SK-N-SH (cell line): ENCODE measurements at places on chromosomes 5 and 9. TPM values are rescaled to one million over a fixed set of nuclear protein-coding genes. Genes with fewer than 3 reads are reported as not detected.
A peak's percentile ranks its signal among the peaks of the same experiment; 100 is the strongest.

The KIF24 gene
- 1.2 and 1.4 TPM in 2 replicates for polyA plus RNA-seq

The PHF2 gene
- 7.7 and 11.2 TPM in 2 replicates for polyA plus RNA-seq

The GRPEL2 gene
- polyA plus RNA-seq: 4.6 and 6.0 TPM in 2 replicates

The OBP2B gene
- polyA plus RNA-seq: not detected in 2 replicates

The HNRNPAB gene
- polyA plus RNA-seq: 157 and 164 TPM in 2 replicates

The SPATA31E1 gene
- not detected in 2 replicates for polyA plus RNA-seq

DNA sequence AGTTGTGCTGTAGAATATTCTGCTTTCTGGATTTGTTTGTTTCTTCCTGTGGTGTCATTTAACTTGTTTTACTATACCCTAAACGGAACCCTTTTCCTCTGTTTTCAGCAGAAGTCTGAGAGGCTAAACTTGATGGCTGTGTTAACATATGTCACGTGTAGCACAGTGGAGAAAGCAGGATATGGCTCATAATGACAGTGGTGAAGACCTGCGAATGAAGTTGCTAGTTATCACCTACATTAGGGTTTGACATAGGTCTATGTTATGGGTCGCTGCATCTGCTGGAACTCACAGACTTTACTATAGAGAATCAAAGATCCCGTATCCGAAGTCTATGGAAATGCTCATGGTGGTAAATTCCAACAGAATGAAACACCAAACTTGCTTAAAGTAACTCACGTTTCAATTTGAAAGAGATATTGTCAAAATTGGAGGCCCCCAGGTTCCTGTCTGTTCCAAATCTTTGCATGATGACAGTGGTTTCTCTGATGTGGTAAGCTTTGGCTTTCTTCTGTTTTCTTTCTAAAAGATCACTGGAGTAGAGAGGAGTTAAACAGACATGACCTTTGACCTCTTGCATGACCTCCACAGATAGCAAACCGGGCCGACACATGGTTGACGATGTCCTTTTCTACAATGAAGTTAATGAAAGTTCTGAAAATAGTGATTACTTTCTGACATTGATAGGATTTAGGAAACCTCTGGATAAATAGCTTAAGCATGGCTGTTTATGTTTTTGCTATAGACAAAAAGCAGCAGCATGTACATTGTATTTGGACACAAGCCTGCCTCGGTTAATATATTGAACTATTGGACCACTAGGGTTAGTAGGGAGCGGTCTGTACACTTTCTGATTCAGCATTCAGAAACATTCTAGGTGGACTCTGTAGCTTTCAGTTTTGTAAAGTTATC is 3.1 kb upstream of the CATSPER3 start:
- no peaks in the 10 kb centered on the region; the same call in 1 of the 2 replicates for H3K4me1 ChIP-seq
- no peaks in the 10 kb centered on the region for H3K27me3 ChIP-seq
- no peak for DNase-seq
- peaks cover 9% of the 10 kb centered on the region for H3K36me3 ChIP-seq
- H3K27ac ChIP-seq: no peak overlapping the region

GRCh38 chr5:52846182-52846842 is 58.6 kb downstream of the ITGA1 start:
- no peaks in the 10 kb centered on the region for H3K27me3 ChIP-seq
- H3K4me3 ChIP-seq: no peak overlapping the region
- H3K4me1 ChIP-seq: peaks cover 29% of the 10 kb centered on the region; the same call in 1 of the 2 replicates
- no peaks in the 10 kb centered on the region for H3K36me3 ChIP-seq
- peak overlapping the region; percentile 25; the same call in 1 of the 2 replicates for H3K27ac ChIP-seq

DNA sequence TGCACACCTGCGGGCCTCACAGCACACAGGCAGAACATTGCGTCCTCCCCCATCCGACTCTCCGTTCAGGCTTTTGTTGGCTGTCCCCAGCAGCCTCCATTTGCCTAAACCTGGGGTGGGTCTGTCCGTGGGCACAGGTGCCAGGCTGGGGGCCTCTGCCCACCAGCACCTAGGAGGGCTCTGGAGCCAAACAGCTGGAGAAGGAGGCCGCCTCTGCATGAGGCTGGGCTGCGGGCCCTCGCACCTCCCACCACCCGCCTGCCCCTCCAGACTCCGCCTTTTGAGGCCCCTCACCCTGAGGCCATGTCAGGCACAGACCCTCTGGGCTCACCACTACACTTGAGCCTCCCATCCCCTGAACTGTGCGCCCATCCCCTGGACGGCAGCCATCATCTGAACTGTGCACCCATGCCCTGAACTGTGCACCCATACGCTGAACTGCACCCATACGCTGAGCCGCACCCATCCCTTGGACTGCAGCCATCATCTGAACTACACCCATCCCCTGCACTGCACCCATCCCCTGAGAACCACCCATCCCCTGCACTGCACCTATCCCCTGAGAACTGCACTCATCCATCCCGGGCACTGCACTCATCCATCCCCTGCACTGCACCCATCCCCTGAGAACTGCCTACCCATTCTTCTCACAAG is 98.0 kb upstream of the OTULINL start:
- no peak overlapping the region for H3K27ac ChIP-seq
- no peaks in the 10 kb centered on the region for H3K27me3 ChIP-seq
- peak; percentile 22 for DNase-seq
- H3K4me1 ChIP-seq: no peaks in the 10 kb centered on the region; the same call in 1 of the 2 replicates
- H3K4me3 ChIP-seq: no peak overlapping the region

GRCh38 chr5:80346055-80346454 is 26.3 kb downstream of the SPZ1 start:
- no peak overlapping the region for H3K27ac ChIP-seq
- no peaks in the 10 kb centered on the region for H3K36me3 ChIP-seq
- H3K4me3 ChIP-seq: no peak overlapping the region
- peak; percentile 47 for DNase-seq

DNA sequence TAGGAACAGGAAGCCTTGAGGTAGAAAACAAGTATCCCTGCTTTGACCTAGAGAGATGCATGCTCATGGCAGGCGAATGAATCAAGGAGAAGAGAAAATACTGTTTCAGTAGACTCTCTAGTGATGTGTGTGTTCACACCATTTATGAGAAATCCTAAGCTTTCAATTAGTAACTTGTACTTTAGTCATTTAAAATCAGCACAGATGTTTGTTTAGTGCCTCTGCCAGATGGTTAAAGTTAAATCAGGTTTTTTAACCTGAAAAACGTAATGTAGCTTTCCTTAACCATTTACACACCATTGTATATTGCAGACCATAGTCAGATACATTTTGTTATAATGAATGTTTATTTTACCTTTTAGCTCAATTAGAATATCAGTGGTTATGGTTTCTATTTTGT is 5.0 kb downstream of the TJP2 start:
- H3K36me3 ChIP-seq: no peaks in the 10 kb centered on the region
- no peak overlapping the region for H3K4me3 ChIP-seq
- H3K27me3 ChIP-seq: no peaks in the 10 kb centered on the region
- DNase-seq: no peak
- H3K4me1 ChIP-seq: peaks cover 49% of the 10 kb centered on the region
- H3K27ac ChIP-seq: peak overlapping the region; percentile 52

DNA sequence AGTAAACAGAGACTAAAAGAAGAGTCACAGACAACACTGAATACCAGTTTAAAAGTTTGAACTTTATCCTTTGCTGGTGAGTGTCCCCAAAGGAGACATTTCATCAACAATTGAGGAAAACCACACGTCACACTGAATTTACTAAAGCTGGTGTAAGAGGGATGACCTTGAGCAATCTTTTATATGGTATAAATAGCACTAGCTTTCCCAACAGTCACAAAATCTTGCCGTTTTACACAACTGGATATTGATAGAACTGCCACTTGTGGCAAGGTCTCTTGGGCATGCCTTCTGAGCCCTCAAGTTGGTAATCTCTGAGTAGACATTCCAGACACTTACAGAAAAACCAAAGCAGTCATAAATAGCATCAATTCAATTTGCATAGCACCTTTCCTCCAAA is 311.5 kb upstream of the TARS1 start:
- no peak for DNase-seq
- no peaks in the 10 kb centered on the region for H3K27me3 ChIP-seq

- no peaks in the 10 kb centered on the region for H3K4me1 ChIP-seq
- no peak overlapping the region for H3K27ac ChIP-seq
- H3K27me3 ChIP-seq: no peaks in the 10 kb centered on the region
- no peak overlapping the region for H3K4me3 ChIP-seq
Measured at GRCh38 chr9:118028225-118028624, 324.0 kb downstream of the TLR4 start.

GRCh38 chr5:167440846-167441245 is 850.6 kb upstream of the WWC1 start:
- DNase-seq: no peak
- H3K27me3 ChIP-seq: no peaks in the 10 kb centered on the region
- no peaks in the 10 kb centered on the region for H3K36me3 ChIP-seq
- H3K4me1 ChIP-seq: no peaks in the 10 kb centered on the region
- H3K27ac ChIP-seq: no peak overlapping the region

DNA sequence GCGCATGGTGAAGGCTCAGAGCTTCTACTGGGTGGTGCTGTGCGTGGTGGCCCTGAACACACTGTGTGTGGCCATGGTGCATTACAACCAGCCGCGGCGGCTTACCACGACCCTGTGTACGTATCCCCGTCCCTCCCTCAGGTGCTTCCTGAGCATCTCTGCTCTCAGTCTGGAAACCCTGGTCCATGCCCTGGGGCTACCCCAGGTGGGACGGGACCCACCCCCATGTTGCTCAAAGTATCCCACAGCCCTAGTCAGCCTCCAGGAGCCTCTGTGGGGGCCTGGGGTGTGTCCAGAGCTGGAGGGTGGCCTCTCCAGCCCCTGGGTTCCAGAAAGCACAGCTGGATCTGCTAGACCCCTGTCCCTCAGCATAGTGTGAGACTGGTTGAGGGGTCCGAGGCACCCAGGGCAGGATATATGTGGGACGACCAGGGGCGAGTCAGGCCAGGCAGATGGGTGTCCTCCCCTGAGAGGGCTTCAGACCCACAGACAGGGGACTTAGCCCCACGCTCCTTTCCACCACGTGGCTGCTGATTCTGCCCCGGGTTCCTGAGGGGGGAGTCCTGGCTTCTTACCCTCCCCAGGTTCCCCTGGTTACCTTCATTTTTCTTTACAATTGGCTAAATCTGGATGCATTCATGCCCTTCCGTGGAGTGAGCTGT is 94.0 kb downstream of the CACNA1B start:
- no peaks in the 10 kb centered on the region for H3K27me3 ChIP-seq
- H3K4me1 ChIP-seq: peaks cover 20% of the 10 kb centered on the region; the same call in 1 of the 2 replicates
- no peak overlapping the region for H3K4me3 ChIP-seq
- H3K27ac ChIP-seq: no peak overlapping the region; the same call in 1 of the 2 replicates

GRCh38 chr5:50969151-50970031 is 303.0 kb downstream of the PARP8 start:
- H3K4me1 ChIP-seq: peaks cover 17% of the 10 kb centered on the region
- H3K27ac ChIP-seq: no peak overlapping the region
- H3K36me3 ChIP-seq: no peaks in the 10 kb centered on the region
- DNase-seq: peak; percentile 80
- H3K27me3 ChIP-seq: peaks cover 53% of the 10 kb centered on the region
- peak overlapping the region; percentile 58 for H3K4me3 ChIP-seq

DNA sequence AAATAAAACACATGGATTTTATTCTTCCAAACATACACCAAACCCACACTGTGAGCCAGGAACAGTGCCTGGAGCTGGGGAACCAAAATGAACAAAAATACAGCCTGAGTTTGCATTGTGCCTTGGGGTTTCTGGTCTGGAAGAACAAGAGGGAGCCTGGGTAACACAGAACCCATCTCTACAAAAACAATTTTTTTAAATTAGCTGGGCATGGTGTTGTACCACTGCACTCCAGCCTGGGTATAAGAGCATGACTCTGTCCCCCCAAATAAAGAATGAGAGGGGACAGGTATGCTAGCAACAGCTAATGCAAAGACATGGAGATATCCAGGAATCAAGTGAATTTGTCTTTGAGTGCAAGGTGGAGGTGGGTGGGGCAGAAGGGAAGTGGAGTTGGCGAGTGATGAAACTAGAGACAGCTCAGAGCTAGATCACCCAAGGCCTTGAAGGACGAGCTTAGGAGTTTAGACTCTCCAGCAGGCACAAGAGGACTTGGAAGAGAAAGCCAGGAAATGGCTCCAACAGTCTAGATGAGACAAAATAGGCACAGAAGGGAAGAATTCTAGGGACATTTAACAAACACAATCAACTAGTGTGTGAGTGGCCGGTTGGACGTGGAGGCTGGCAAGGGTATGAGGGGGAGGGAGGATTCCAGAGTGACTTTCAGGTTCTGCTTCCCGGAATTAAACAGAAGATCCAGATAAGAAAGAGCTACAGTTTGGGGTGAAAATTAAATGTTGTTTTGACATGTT is 47.4 kb downstream of the FNBP1 start:
- DNase-seq: no peak
- H3K36me3 ChIP-seq: no peaks in the 10 kb centered on the region
- no peak overlapping the region for H3K27ac ChIP-seq
- no peak overlapping the region for H3K4me3 ChIP-seq
- no peaks in the 10 kb centered on the region for H3K27me3 ChIP-seq
